DMS79 treated with DMSO at 0.1 percent for 48 hours (cell line): ENCODE measurements at places on chromosomes 3 and 15.

DNA sequence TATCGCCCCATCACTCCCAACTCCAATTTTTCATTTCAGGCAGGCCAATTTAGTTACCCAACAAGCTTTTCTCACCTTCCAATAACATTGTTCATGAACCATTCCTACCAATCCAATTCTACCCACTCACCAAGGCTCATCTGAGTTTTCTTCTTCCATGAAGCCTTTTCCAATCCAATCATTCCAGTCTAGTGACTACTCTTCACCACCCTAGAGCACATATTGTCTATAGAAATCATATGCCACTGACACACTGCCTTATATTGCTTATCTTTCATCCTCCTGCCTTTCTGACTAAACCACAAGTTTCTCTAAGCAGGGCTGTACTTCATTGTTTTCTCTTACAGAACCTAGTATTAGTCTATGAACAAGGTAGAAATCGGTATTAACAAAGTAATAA lies 11.4 kb downstream of the CCDC14 start:
- DNase-seq: no peak

GRCh38 chr3:178325330-178325729 lies 210.9 kb upstream of the KCNMB2 start:
- DNase-seq: peak; percentile 60

DNA sequence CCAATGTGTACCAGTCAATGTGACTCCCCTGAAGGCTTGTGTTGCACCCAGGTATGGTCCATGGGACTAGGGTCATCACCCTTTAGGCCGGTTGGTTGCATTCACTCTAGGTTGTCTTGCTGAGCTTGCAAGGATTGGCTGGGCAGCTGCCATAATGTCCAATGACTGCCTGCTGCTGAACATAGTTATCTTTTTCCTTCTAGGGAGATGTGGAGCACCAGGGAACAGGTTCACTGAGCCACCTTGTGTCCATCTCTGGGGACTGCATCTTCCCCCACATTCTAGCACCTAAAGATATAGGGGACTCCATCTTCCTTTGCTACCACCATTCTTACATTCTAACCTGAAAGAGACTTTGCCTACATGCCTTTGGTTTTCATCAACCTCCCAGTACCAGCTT lies 580.4 kb upstream of the TBL1XR1 start:
- peak; percentile 13 for DNase-seq

DNA sequence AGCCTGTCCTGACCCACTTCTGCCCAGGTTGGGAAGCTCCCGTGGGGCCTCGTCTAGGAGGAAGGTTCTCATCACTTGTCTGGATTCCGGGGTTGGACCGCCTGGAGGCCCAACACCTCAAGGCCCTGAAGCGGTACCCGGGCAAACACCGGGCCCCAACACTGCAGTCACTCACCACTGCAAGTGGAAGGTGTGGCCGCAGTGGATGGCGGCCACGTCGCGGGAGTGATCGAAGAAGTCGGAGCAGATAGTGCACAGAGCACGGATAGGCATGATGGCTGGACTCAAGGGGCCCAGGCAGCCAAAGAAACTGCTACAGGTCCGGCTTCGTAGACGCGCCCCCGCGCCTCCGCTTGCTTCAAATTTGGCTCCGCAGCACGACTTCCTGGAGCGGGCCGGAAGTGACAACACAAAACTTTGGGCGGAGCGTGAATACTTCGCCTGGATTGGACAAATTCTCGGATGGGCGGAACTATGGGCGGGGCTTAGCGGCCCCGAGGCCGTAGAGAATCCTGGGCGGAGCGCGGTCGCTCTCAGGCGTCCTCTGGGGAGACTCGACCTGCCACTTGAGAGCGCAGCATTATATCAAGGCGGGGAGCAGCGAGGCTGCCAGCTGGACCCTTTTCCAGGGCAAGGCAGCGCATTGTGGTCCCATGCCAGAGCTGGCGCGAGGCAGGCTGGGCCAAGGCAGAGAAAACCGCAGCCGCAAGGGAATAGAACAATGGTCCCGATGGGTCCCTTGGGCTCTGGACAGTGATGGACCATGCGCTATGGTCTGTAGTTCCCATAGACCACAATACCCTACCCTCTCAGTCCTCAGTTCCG lies at the start of gene TRAIP:
Gene TRAIP (minus strand): TSS at position 384 of the 825 bp plus-strand sequence. CDS start 111 bp downstream, at position 273.
- DNase-seq: peak; percentile 79

DNA sequence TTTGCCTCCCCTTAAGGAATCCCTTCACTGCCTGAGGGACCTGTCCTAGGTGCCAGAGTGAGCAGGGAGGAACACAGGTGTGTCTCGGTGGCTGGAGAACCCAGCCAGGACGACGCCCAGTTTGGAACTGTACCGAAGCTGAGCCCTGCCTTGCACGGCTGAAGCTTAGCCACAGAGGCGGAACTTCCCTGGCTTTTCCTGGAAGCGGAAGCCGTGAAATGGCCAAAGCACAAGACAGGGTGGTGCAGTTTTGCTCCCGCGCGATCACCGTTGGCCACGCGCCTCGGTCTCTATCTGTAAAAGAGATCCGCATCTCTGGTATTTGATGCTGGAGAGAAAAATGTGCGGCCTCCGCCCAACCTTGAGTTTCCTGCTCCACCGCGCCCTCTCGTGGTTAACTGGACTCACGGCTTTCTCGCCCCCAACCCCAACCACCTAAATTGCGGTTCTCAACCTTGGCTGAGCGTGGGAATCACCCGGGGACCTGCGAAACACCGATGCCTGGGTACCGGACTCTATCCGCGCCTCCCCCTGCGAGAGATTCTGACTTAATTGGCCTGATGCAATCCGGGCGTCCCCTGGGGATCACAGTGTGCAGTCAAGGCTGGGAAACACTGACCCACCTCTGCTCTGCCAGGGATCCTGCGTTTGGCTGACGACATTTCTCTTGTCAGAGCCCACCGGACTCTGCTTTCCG lies 70.7 kb upstream of the ABHD2 start:
- peak; percentile 17 for DNase-seq
